ENCODE measurements at places on chromosomes 11 and 22. TPM values are rescaled to one million over a fixed set of nuclear protein-coding genes. Genes with fewer than 3 reads are reported as not detected.

The APLP2 gene
- total RNA-seq: 182 TPM

The OR56B1 gene
- not detected for total RNA-seq

The P2RY6 gene
- total RNA-seq: 9.4 TPM

The DEFB131B gene
- not detected for total RNA-seq

The SYCE3 gene
- 0.34 TPM for total RNA-seq

The NAALADL1 gene
- not detected for total RNA-seq

The SLC22A6 gene
- total RNA-seq: not detected

The OR5M10 gene
- not detected for total RNA-seq

The OR51B2 gene
- total RNA-seq: not detected

The PICK1 gene
- total RNA-seq: 10.8 TPM

The TNNI2 gene
- total RNA-seq: not detected

The SNX15 gene
- 25.0 TPM for total RNA-seq

The OR2AG1 gene
- not detected for total RNA-seq

The CATSPERZ gene
- 2.7 TPM for total RNA-seq

The MIF gene
- 881 TPM for total RNA-seq

The TMEM191C gene
- total RNA-seq: 1.0 TPM

The MMP10 gene
- 1.4 TPM for total RNA-seq

The TTLL1 gene
- total RNA-seq: 1.9 TPM

The SERPINH1 gene
- 109 TPM for total RNA-seq

The GSTT2B gene
- 0.54 TPM for total RNA-seq

The VPREB1 gene
- not detected for total RNA-seq

The CKAP5 gene
- 63.0 TPM for total RNA-seq

The EML3 gene
- 24.1 TPM for total RNA-seq

The NDUFA6 gene
- total RNA-seq: 70.3 TPM

The PACSIN3 gene
- total RNA-seq: 34.5 TPM

The BIRC3 gene
- total RNA-seq: 32.7 TPM

The TTLL12 gene
- total RNA-seq: 24.4 TPM

The PTPRCAP gene
- total RNA-seq: 0.30 TPM

The SLC22A12 gene
- not detected for total RNA-seq

The UPK3A gene
- total RNA-seq: not detected

The CREB3L1 gene
- total RNA-seq: 7.4 TPM

The SESN3 gene
- 0.11 TPM for total RNA-seq

The RIC3 gene
- 1.4 TPM for total RNA-seq

The RASSF10 gene
- total RNA-seq: 10.7 TPM

The OR4A47 gene
- total RNA-seq: not detected

The RASGRP2 gene
- total RNA-seq: 1.1 TPM

The LDHAL6A gene
- not detected for total RNA-seq

The HPS5 gene
- total RNA-seq: 14.6 TPM

The CCDC116 gene
- total RNA-seq: not detected

The NXPE1 gene
- total RNA-seq: not detected

The ALX4 gene
- total RNA-seq: 7.9 TPM

The SCN4B gene
- 0.06 TPM for total RNA-seq

The DEPDC7 gene
- 8.0 TPM for total RNA-seq

The OR52I2 gene
- not detected for total RNA-seq

The DDI1 gene
- not detected for total RNA-seq

The PELI3 gene
- 6.4 TPM for total RNA-seq
